ENCODE measurements at places on chromosomes 13 and 19.

DNA sequence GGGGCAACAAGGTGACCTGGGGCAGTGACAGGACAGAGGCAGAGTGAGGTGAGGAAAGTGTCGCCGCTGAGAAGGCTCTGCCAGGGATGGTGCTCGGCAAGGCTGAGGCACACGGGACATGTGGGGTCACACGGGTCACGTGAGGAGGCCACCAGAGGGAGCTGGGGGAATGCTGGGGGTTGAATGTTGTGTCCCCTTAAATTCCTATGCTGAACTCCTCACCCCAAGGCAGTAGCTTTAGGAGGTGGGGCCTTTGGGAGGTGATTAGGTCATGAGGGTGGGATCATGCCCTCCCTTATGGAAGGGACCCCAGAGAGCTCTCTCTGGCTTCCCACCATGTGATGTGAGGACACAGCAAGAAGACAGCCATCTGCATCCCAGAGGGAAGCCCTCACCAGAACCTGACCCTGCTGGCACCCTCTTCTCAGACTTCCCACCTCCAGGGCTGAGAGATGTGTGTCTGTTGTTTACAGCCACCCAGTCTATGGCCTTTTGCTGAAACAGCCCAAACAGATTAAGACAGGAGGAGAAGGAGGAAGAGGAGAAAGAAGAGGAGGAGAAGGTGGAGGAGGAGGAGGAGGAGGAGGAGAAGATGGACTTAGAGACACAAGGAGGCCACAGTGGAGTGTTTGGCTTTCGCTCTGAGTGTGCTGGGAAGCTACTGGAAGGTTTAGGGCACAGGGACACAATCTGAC is 35.4 kb downstream of the RFX2 start:
- DNase-seq: no peak

DNA sequence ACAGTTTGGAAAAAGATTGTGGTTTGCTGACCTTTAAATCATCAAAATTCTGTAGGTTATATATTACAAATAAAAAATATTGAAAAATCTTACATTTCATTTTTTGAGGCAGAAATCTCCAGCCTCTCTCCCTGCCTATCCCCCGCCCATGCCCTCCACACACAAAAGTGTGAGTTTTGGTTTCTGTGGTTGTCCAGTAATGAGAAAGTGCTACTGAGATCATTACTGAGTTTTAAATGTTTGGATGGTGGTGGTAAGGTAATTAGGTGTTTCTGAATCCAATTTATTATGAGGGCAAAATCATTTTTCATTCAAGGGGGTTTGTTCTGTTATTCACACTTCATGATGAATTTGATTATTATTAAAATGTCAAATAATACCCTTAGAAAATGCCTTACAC is 448.0 kb upstream of the SLC10A2 start:
- no peak for DNase-seq

- DNase-seq: no peak
These were observed 1775.1 kb upstream of the PCDH20 start for GRCh38 chr13:63190742-63191141.

DNA sequence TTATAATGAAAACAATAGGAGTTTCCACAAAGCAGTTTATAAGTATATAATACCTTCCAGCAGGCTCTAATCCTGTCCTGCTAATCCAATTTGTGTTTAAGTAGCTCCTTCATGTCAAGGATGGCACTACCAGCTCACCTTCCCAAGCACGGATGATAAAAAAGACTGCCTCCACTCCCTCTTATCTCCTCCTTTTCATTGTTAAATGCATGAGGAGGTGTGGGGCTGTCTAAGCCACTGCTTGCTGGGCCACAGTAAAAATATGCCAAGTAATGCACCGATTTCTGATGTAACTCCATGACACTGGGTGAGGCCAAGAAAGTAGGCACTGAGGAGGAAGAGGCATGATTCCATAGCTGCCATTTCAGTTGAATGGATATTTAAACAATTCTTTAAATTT is 193.1 kb downstream of the ZIC5 start:
- DNase-seq: no peak

GRCh38 chr19:53775524-53775923 is 48.6 kb downstream of the NLRP12 start:
- no peak for DNase-seq

- no peak for DNase-seq
These were observed 11.6 kb upstream of the HTR2A start for GRCh38 chr13:46908501-46908900.

- DNase-seq: no peak
These were observed 10.6 kb downstream of the SLC15A1 start for GRCh38 chr13:98741741-98742435.

- no peak for DNase-seq
These were observed 1.2 kb downstream of the C5AR1 start for GRCh38 chr19:47310819-47311218.

DNA sequence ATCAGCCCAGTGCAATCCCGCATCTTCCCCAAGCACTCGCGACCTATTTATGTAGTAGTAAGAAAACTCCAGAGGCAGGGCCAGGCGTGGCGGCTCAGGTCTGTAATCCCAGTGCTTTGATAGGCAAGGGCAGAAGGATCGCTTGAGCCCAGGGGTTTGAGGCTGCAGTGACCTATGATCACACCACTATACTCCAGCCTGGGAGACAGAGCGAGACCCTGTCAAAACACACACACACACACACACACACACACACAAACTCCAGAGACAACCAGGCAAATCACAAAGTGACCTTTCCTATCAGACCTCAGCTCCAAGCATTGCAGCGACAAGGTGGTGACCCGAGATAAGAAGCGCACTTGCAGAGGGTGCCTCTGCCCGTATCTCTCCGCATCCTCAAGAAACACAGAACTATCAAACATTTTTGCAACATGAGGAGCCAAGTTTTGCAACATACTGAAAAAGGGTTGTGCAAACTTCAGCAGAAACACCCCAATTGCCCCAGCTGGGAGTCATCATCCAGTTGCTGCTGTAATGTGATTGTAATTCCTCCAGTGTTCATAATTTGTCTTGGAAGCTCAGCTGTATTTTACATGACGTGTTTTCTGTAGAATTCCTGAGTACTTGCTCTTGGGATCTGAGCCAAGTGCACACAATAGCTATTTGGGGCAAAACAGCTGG is 8.7 kb upstream of the KLF2 start:
- no peak for DNase-seq

DNA sequence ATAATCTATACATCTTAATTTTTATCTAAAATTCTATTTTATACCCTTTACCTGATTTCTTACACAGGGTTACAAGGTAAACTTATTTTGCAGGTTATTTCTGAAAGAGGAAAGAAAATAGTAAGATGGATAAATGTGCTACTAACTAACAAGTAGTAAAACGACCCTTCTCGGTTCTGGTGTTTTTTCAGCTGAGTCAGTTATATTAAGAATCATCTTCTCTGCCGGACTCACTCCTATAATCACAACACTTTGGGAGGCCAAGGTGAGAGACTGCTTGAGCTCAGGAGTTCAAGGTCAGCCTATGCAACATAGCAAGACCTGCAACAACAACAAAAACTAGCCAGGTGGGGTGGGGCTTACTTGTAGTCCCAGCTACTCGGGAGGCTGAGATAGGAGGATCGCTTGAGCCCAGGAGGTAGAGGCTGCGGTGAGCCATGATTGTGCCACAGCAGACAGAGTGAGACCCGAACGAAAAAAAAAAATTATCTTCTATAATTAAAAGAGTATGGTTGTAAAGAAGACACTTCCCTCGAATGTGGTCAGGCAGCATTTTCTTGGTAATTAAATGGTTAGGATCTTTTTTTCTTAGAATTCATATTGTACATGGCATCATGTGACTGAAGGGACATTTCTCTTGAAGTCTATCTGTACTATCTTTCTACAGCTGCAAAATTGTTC is 27.9 kb upstream of the RCBTB2 start:
- no peak for DNase-seq

GRCh38 chr13:111947876-111948275 is 119.1 kb upstream of the SOX1 start:
- DNase-seq: no peak

DNA sequence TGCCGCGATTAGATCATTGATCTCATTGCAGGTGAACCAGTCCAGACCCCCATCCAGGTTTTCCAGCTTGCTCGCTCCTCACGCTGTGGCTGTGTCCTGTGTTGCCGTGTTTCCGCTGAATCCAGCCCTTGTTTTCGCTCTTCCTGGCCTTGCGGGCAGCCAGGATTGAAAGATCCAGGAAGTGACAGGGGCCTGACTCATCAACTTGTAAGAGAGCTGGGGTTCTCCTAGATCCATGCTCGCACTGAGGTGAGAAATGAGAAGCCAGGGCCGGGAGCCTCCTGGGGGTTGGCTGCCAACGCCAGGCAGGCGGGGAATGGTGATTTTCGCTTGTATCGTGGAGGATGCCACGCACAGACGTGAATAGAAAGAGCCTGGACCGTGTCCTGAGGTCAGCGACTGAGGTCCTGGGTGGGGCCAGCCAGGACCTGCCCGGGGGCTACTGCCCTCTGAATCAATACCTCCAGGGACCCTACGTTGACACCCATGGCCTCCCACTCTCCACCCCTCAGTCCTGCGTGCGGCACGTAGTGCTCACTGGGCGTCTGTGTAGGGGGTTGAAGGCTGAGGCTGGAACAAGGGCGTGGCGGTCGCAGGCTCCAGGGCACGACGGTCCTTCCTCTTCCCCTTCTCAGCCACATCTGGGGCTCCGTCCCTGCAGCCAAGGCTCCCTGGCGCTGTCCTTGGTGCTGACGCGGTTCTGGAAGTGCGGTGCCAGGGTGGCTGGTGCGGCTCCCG is 7.3 kb upstream of the PTPRH start:
- DNase-seq: peak; percentile 41
